ENCODE measurements at places on chromosomes 7 and 10.

DNA sequence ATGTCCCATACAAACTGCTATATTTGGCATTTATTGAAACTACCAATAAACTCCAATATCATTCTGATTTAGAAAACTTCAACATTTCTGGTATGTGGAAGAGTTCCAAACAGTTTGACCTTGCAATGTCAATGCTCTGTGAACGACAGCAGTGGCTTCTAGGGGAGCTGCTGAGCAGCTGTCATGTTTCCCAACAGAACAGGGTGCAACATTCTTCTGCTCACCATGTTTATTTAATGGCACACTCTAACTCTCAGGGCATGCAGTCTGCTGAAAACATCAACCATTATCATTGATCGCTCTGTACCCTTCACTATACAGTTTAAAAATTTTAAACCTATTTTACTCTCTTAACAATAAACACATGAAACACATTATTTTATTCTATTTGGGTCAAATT, 25.9 kb downstream of the LMOD2 start:
- DNase-seq: no peak

DNA sequence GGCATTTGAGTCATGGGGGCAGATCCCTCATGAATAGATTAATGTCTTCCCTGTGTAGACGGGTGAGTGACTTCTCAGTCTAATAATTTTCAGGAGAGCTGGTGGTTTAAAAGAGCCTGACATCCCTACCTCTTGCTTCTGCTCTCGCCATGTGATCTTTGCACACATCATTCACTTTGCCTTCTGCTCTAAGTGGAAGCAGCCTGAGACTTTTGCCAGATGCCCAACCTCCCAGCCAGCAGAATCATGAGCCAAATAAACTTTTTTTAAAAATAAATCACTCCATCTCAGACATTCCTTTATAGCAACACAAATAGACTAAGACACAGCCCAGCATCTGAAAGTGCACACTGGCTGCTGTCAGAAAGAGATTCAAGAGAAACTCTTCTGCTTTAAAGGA, 155.2 kb downstream of the ZNF365 start:
- DNase-seq: no peak

DNA sequence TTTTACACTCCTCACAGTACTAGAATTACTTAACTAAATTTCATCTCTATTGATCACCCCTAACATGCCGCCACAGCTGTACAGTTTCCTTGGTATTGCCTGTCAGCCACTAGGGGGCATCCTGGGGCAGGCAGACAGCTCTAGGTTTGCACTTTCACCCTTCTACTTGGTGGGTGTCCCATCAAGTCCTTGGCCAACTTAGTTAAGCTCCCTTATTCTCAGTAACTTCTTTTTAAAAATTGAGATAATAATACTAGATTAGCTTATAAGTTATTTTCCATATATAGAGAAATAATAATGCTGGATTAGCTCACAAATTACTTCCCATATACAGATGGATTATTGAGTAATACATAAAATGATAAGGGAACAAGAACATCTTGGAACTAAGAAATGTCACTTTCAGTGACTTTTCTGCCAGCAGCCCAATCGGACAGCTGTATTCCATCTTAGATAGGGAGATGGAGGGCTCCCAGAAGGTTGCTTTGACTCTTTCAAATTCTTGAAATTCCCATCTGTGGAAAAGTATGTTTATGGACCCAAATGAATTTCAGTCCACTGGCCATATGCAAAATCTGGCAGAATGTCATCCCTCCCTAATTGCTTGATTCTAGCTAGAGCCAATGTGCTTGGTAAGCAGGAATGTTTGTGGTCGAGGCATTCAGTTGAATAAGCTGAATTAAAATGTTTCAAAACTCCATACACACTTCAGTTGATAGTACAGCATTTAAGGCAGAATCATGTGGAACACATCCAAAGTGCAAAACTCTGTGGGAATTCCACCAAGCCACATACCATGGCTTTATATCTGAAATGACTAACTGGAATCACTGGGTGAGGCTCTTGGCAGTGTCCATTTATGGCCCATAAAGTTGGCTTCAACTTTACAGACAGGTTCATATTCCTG, 309.7 kb downstream of the CSTF2T start:
- DNase-seq: no peak

- no peak for DNase-seq
Observed at GRCh38 chr10:124450012-124450782, at the start of gene NKX1-2. NKX1-2 (minus strand) TSS chr10:124450035; CDS start chr10:124449943, 92 bp downstream.

DNA sequence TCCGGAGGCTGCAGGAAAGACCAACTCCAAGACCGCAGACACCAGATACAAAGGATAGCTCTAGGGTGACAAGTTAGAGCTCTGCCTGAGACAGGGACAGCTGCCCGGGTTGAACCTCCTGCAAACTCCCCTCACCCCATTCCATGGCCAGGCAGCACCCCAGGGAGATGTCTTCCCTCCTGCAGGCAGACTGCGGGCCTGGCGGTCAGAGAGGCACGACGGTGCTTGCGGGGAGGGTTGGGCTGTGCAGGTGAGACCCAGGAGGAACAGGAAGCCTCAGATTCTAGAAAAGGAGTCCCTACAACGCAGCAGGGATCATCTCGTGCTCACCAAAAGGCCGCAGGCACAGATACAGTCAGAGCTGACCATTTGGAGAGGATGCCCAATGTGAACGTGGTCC, 34.6 kb downstream of the CARD11 start:
- DNase-seq: no peak

DNA sequence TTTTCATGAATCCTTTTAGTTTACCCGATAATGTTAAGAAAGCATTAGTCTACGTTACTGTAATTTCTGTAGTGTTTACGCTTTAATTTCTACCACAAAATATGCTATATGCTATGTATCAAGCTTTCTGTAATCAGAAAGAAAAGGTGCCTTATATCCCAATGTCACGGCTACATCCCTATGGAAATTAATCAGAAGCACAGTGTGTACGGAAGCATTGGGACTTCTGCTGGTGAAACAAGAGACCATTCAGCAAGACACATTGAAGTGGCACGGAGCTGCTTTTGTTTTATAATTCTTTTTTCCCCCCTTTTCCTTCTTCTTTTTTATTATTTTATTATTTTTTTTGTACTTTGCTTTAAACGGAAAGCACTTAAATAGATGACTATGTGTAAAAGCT, 31.2 kb upstream of the SH2B2 start:
- DNase-seq: no peak

DNA sequence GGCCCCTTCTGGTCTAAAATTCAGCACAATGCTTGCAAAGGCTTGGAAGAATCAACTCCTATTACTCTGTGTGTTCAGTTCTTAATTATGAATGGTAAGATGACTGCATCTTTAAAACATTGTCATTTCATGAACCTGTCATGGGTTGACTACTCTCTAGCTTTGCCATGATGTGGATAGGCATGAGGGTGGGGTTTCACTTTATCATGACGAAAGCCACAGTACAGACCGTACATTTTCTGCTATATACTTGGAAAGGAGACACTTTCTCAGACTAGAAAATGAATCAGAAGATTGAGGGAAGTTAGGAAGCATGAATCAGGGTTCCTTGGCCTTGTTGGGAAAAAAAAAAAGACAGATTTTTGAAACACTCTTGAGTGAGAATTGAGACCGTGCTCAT, 19.7 kb upstream of the MSRB2 start:
- DNase-seq: no peak

DNA sequence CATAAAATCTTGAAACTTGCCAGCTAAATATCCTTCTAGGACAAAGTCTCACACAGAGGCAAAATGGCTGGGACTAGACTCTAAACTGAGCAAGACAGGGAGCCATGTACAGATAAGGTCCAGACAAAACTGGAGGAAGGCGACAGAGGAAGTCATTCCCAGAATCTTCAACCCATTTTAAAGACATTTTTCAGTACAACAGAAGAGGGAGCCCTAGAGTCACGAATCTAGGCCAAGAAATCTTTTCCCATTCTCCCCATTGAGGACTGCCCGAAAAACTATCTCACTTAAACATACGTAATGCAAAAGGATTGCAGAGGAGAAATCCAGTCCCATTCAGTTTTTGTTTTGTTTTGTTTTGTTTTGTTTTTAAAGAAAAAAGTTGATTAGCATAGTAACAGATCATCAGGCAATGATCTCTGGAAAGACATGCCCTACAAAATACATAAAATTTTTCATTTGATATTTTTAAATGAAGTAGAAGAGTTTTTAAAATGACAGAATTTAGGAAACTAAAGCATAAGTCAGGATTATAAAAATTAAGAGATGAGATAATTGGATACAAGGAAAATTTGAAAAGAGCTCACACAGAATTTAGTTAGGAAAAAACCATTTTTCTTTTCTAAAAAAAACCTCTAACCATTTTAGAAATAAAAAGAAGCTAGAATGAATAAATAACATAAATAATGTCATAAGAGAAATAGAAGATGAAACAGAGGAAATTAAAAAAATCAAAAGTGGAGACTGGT, 16.9 kb upstream of the PRF1 start:
- no peak for DNase-seq

DNA sequence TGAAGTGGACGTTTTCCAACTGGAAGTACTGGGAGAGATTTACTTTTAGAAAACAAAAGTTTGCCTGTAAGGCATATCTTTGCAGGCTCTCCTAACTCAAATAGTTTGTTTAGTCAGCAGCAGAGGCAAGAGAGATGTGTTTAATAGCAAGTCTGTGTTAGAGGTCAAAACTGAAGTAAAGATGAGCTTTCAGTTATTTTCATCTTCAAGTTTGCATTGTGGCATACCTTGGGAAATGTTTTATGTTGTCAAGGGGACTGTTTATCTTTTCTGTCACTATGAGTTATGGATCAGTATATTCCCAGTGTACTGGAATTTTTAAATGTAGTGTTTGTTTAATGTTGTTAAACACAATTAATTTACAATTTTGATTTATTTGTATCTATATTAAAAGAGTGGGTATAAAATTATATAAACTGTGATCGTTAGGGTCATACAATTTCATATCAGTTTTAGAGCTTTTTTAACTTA, 169.7 kb upstream of the PPP1R3A start:
- DNase-seq: no peak
